Heart right ventricle (tissue), 16 donors: ENCODE measurements at places on chromosomes 5 and 9. TPM values are rescaled to one million over a fixed set of nuclear protein-coding genes. Genes with fewer than 3 reads are reported as not detected.

DNA sequence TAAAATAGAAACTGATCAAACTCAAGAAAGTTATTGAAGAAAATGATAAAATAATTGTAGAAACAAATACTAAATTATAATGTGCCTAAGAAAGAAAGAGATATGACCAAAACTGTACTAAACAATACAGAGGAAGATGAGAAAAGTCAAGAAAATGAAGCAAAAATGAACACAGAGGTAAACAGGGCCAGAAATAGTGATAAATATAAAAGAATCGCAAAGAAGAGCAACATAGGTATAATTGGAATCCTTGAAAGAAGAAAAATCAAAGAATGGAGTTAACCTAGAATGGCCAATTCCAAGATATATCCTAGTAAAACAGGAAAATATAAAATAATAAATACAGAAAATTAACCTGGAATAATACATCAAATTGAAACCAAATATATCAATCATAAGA, 69.6 kb downstream of the CSF2 start:
- no peaks in the 10 kb centered on the region for H3K36me3 ChIP-seq
- H3K4me3 ChIP-seq: no peak overlapping the region
- no peaks in the 10 kb centered on the region for H3K27me3 ChIP-seq
- DNase-seq: no peak
- no peak overlapping the region for H3K27ac ChIP-seq
- H3K4me1 ChIP-seq: no peaks in the 10 kb centered on the region

PFN3 gene
- total RNA-seq: not detected

DDX4 gene
- total RNA-seq: not detected

UGCG gene
- total RNA-seq: 42.6 TPM
